ENCODE measurements at places on chromosomes 11 and 22. TPM values are rescaled to one million over a fixed set of nuclear protein-coding genes. Genes with fewer than 3 reads are reported as not detected.

Gene LRRC56
- 0.47 TPM for polyA plus RNA-seq

DNA sequence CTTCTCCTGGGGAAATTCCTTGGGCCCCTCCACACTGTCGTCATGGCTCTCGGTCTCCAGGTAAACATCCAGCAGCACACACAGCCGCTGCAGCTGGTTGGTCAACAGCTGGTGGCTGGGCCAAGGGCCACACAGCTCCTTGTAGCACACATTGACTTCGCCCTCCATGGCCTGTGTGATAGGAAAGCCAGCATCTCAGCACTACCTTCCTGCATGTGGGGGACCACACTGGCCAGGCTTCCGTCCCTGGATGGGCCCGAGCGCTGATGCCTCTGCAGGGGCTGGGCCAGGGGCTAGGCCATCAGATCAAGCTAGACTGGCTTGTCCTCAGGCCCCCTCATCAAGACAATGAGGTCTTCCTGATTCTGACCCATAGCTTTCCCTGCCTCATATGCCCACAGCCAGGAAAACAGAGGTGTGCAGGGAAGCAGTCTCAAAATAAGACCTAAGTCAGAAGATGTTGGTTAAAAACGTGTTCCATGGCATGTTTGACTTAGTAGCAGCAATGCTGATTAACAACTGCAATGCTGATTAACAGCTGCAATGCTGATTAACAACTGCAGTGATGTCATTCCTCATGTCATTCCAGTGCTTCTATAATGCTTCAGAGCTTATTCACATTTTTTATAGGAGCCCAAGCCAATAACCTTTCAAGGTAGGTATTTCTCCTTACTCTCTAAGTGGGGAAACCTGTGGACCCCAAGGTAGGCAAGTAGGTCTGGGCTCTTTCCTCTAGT, 31.3 kb downstream of the NEFH start:
- no peak overlapping the region for H3K4me3 ChIP-seq
- H3K4me1 ChIP-seq = no peaks in the 10 kb centered on the region
- DNase-seq = no peak
- H3K27ac ChIP-seq = no peak overlapping the region
- H3K36me3 ChIP-seq = peaks cover 40% of the 10 kb centered on the region

- no peak for DNase-seq
- no peaks in the 10 kb centered on the region for H3K36me3 ChIP-seq
- H3K4me1 ChIP-seq = no peaks in the 10 kb centered on the region
- peaks cover 7% of the 10 kb centered on the region for H3K27me3 ChIP-seq
- H3K27ac ChIP-seq = no peak overlapping the region
Observed at GRCh38 chr11:33976495-33977199, 74.9 kb upstream of the CAPRIN1 start.

- H3K36me3 ChIP-seq = no peaks in the 10 kb centered on the region
- DNase-seq = no peak
- H3K27ac ChIP-seq = no peak overlapping the region
- peaks cover 3% of the 10 kb centered on the region for H3K27me3 ChIP-seq
Observed at GRCh38 chr11:6268820-6269219, 9.2 kb downstream of the CCKBR start.

GRCh38 chr11:83540728-83541127, 254.6 kb upstream of the CCDC90B start:
- DNase-seq = no peak
- no peak overlapping the region for H3K4me3 ChIP-seq
- H3K36me3 ChIP-seq = no peaks in the 10 kb centered on the region
- no peaks in the 10 kb centered on the region for H3K27me3 ChIP-seq
- no peak overlapping the region for H3K27ac ChIP-seq

- no peaks in the 10 kb centered on the region for H3K4me1 ChIP-seq
- no peak overlapping the region for H3K4me3 ChIP-seq
- no peaks in the 10 kb centered on the region for H3K27me3 ChIP-seq
- H3K36me3 ChIP-seq = no peaks in the 10 kb centered on the region
Observed at GRCh38 chr11:127607487-127608085, 607.0 kb upstream of the KIRREL3 start.

GRCh38 chr11:75342966-75343870, 8.2 kb downstream of the ARRB1 start:
- no peaks in the 10 kb centered on the region for H3K27me3 ChIP-seq
- peaks cover 6% of the 10 kb centered on the region for H3K36me3 ChIP-seq
- DNase-seq = peak; percentile 30
- peaks cover 69% of the 10 kb centered on the region for H3K4me1 ChIP-seq
- H3K27ac ChIP-seq = no peak overlapping the region

DNA sequence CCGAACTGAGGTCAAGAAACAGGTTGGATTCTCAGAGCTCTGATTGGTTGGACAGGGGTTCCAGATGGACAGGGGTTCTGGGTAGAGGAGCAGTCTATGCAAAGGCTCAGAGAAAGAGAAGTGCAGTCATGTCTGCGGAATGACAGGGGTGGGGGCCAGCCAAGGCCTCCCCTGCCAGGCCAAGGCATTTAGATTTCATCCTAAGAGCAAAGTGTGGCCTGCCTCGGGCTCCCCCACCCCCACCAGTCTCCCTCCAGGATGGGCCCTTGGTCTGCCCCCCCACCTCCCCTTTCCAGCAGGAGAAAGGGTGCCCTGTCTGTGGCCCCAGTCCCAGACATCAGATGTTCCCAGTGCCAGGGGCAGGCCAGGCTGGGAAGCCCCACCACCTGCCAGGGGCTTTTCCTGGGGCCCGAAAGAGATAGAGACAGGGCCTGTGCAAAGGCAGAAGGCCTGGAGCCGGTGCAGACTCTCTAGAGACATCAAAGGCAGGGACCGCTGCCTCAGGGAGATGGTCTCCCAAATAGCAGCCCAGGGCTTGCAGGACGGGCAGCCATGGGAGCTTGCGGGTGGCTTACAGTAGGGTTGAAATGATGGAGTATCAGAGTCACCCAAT, 9.4 kb downstream of the SUSD2 start:
- no peak for DNase-seq
- H3K4me3 ChIP-seq = no peak overlapping the region
- no peak overlapping the region for H3K27ac ChIP-seq
- no peaks in the 10 kb centered on the region for H3K27me3 ChIP-seq

DNA sequence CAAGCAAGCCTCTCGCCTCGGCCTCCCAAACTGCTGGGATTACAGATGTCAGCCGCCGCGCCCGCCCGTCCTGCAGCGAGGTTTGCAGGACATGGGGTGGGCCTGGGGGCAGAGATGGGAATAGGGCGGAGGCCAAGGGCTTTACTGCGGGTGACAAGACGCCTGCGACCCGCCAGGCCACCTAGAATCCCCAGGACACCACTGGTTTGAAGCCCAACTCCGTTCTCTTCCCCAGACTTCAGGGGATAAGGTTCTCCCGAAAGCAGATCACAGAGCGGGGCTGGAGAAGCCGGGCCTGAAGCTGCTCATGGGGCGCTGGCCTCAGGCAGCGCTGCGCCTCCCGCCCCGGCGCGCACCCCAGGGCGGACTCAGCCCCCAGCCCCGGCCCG, 354 bp downstream of the POLR2L start:
- H3K4me1 ChIP-seq = peaks cover 38% of the 10 kb centered on the region
- DNase-seq = no peak
- H3K27me3 ChIP-seq = no peaks in the 10 kb centered on the region
- peaks cover 33% of the 10 kb centered on the region for H3K36me3 ChIP-seq
- H3K27ac ChIP-seq = peak overlapping the region; percentile 95

GRCh38 chr22:22431271-22432220, 77.0 kb downstream of the ZNF280B start:
- H3K27ac ChIP-seq = no peak overlapping the region
- DNase-seq = peak; percentile 52
- H3K36me3 ChIP-seq = no peaks in the 10 kb centered on the region
- no peaks in the 10 kb centered on the region for H3K4me1 ChIP-seq
- H3K4me3 ChIP-seq = no peak overlapping the region
- H3K27me3 ChIP-seq = peaks cover 2% of the 10 kb centered on the region

DNA sequence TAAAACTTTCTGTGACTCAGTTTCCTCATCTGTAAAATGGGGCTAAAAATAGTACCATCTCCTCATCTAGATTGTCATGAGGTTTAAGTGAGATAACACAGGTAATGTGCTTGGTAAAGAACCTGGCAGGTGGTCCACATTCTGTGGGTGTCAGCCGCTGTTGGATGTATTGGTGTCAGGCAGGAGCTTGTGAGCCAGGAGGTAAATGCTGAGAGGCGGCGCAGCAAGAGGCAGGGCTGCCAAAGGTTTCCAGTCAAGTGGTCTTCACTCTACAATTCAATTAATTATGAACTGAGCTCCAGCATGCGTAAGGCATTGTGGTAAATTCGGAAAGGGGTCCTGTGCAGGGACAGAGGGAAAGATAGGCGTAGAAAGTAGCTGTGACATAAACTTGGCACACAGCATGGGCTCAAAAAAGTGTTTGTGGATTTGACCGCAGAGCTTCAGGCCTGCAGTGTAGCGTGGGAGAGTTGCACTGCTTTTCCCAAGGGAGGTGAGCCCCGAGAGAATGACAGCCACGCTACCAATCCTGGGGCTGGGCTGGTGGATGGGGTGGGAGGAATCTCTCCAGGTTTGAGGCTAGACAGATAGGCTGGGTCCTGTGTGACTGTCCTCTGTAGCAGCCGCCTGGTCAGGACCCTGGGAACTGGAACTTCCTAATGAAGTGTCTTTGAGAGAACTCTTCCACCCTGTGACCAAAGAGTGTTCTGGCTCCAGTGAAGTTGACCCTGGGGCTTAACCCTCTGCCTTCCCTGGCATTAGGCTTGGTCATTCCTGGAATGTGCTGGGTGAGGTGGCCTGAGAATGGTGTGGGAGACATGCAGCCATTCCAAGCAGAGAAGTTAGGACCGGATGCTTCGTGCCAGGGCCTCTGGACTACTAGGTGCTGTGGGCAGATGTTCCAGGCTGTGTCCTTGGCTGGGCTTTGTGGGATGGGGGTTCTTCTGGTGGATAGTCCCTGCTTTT, 122.4 kb downstream of the FEZ1 start:
- DNase-seq = no peak
- no peak overlapping the region for H3K27ac ChIP-seq
- peaks cover 22% of the 10 kb centered on the region for H3K27me3 ChIP-seq
- no peak overlapping the region for H3K4me3 ChIP-seq

Measured in endothelial cell of umbilical vein (primary cell).